ENCODE measurements at places on chromosomes 5 and 9.

GRCh38 chr5:66960369-66961137 is 236.0 kb downstream of the CD180 start:
- peak; percentile 47 for DNase-seq

DNA sequence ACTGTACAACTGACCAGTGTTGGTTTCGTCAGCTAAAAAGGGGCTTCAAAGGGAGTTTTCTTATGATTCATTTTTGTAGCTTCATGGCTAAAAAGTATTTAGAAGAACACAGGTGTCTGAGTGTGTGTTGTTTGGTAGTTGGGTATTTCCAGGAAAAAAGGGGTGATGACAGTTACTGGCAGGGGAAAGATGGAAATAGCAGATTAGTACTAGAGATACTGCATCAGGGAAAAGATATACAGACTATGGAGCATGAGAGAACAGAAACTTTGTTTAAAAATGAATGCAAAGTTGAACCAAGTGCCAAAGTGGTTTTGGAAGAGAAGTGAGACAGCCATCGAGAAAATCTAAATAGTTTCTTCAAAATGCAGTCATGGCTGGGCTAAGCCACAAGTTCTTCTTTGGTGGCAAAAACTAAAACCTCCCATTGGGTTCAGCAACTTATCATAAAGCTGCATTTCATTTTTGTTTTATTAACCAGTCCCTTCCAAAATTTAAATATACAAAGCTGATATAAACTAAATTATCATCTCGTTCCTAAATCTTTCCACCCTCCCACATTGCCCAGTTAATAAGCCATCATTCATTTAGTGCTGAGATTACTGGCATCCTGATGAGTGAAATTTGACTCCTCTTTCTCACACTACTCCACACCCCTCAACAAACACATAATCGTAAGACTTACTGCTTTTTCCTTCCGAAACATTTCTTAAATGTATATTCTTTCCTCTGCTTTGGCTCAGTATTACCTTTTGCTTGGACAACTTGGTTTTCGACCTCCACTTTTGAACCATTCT is 33.5 kb downstream of the ELL2 start:
- DNase-seq, result no peak

DNA sequence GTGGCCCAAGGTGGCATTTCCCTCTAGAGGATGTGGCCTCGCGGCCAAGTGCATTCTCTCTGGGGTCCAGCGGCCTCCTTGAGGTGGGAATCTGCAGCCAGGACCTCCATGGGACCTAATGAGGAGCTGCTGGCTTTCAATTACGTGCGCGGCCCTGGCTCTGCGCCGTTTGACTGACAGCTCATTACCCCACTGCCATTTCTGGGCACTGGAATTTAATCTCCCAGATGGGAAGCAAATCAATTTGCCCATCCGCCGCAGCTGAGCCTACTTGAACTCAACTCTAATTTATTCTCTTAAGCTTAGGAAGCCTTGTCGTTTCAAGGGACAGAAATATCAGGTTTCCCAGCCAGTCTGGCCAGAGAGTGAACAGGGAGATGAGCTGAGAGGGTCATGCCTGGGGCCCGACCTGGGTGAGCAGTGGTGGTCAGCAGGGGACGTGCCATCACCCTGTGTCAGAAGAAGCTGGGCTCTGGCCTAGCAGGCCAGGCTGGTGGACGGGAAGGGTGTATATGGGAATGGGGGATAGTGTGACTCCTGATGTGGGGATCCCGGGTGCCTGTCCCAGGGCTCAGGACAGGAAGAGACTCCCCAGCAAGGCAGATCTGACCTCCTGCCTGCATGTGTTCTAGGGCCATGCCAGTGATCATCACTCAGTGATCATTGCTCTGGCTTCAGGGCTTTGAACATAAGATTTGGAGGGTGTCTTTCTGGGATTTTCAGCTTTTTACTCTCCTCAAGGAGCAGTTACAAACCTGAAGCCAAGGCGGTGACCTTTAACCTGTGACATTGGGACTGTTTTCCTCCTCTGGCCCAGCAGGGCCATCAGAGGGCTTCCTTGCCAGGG is 69.7 kb downstream of the MACROH2A1 start:
- no peak for DNase-seq

DNA sequence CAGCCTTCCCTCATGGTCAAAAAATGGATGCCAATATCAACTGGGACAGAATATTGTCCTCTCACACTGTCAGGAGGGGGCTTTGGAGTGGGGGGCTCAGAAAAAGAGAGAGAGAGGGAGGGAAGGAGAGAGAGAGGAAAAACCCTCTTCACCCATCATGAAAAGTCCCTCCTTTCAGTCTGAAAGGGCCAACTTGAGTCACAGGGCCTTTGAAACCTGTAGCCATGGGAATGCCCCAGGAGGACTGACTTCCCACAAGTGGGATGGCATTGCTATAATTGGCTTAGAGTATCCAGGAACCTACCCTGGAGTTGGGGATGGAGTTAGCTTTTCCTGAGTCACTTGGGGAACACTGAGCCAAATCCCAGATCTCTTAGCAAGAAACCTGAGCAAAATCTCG is 41.2 kb downstream of the DNAJC21 start:
- no peak for DNase-seq

DNA sequence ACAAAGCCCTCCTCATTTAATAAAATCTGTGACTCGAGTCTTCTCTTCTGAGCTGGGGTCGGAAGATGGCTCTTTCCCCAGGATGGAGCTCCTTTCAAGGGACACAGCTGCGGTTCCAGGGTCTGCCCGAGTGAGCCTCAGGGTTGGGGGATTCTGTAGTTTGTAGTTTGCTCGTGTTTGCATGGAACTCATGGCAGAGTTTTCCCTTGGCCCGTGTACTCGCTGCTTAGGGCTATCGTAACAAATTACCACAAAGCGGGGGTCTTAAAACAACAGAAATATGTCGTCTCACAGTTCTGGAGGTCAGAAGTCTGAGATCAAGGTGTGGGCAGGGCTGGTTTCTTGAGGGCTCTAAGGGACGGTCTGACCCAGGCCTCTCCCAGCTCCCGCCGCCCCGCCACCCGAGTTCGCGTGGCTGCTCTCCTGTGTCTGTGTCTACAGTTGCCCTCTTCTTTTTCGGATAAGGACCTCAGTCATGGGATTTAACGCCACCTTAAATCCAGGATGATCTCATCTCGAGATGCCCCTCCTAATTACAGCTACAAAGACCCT is 13.9 kb upstream of the LPCAT1 start:
- no peak for DNase-seq

DNA sequence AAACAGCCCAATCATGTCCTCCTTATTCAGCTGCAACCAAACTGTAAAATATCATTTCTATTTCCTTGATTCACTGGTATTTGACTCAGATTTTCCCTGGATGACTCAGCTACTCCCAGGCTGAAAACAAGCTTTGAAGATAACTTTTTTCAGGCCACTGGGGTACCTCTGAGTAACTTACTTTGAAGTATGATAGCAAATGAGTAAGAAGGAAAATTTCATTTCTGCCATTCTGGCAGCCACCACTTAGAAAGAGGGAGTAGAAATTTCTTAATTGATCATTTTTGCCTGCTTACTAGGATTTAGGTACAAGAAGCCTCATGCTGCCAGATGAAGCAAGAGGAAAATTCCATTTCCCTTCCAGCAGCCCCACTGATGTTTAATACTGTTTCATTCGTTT is 247.4 kb downstream of the PRELID2 start:
- DNase-seq, result peak; percentile 97

GRCh38 chr9:14219850-14220249 is 94.1 kb downstream of the NFIB start:
- DNase-seq, result no peak

DNA sequence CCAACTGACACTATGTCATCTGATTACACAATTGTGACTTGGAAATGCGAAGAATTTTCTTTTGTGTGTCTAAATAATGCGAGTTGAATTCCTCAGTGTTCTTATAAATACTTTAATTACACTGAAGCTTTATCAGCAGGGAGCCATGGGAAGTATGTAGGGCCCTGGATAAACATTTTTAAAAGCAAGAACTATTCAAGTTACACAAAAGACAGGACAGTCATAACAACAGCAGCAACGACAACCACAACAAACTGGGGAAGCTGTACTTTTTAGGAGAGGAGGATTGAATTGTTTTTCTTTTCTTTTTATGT is 250.3 kb upstream of the ZNF608 start:
- DNase-seq, result peak; percentile 78

DNA sequence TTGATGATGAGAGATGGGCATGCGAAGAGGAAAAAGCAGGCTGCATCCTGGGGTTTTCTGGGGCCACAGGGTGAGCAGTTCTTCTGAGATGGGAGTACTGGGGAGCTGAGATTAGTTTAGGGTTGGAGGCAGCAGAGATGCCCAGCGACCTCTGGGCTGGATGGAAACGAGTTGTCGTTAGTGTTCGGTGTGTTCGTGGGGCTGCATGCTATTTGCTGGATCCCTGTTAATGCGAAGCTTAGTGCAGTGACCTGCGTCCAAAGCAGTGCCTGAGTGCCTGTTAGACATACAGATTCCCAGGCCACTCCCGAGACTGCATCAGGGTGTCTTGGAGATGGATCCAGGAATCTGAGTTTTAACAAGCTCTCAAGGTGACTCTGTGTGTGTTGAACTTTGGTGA is 201.3 kb downstream of the CACNA1B start:
- no peak for DNase-seq

DNA sequence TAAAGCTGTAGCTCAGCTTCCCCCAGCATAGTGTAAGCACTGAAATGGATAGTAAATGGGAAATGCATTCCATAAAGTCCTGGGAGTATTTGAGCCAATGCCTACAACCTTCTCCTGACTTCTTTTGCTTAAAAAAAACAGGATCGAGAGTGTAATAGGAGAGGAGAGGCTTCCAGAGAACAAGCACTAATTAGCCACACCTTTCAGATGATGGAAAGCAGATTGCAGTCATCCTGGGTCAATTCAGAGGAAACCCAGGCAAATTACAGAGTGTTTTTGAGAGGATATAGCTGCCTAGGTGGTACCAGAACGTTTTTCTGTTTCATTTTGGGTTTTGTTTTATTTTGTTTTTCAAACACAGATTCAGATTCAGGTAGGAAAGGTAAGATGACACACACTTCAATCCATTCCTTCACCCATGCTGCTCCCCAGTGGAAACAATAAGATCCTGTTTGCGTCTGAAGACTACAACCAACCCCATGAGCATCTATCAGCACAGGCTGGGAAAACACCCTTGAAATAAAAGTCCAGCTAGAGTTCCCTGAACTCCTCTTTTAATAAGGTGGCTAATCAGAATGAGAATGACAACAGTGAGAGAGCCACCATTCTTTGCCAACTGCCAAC is 95.6 kb downstream of the RFK start:
- DNase-seq, result no peak

DNA sequence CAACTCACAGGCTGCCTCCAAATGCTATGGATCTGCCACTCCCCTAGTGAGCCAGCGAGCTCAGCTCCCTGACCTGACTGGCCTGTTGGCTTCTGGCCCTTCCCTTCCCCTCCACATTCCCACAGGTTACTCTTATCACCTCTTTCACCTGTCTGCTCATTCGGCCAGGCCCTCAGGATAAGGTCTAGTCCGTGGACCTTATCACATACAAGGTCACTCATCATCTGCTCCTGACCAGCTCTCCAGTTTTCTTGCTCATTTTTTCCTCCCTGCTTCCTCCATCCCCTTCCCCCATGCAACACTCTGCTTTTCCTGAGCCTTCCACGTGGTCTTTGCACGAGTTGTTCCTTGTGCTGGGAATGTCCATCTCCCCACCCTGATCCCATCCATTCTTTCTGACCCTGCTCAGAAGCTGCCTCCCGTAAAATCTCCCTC is 25.9 kb upstream of the NDST1 start:
- DNase-seq, result no peak

DNA sequence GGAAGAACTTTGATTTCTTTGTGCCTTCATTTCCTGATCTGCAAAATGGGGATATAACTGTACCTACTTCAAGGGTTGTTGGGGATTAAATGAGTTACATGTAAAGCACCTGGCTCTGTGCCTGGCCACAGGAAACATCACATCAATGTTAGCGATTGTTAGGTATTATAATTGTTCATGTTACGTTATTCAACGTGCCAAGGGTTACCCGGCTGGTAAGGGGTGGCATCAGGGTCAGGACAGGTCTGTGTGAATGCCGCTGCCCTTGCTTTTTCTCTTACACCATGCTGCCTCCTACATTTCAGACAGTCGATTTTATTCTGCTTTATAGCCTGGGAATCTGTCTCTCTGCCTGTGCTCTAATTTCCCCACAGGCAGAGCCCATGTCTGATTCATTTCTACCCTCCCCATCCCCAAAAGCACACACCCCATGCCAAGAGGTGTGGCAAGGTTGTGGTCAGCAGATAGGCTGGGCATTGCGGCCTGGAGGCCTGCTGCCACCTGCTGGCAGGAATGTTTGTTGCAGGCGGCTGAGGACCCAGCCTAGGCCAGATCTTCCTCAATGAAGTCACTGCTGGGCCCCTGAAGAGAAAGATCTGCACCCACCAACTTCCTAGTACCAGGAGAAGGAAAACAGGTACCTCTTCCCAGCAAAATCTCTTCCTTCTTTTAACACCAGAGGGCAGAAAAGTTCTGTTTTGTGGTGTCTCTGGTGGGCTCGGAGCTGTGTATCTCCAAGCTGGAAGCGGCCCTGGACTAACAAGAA is 5.3 kb downstream of the ANKS6 start:
- peak; percentile 95 for DNase-seq

GRCh38 chr5:175718401-175719108 is 60.7 kb downstream of the HRH2 start:
- DNase-seq, result peak; percentile 21

GRCh38 chr5:170614065-170614490 is 110.3 kb downstream of the KCNIP1 start:
- no peak for DNase-seq

DNA sequence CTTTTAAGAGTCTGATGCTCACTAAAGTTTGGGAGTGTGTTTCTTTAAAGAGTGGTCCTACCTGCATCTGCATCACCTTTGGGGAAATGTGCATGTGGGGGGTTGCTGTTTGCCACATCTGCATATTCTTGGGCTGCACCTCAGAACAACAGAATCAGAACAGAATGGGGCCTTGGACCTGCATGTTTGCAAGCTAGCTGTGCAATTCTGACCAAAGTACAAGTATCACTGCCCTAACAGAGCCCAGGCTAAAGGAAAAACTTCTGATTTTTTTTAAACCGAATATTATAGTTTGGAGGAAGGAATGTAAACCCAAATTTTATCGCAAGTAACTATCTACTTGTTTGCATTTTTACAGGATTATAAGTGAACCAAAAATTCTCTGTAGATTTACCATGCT is 34.2 kb upstream of the PRLR start:
- no peak for DNase-seq

- DNase-seq, result peak; percentile 22
These were observed 108.7 kb downstream of the MAST4 start for GRCh38 chr5:66704790-66705425.

GRCh38 chr9:120936011-120936763 is 9.6 kb upstream of the TRAF1 start:
- peak; percentile 94 for DNase-seq

DNA sequence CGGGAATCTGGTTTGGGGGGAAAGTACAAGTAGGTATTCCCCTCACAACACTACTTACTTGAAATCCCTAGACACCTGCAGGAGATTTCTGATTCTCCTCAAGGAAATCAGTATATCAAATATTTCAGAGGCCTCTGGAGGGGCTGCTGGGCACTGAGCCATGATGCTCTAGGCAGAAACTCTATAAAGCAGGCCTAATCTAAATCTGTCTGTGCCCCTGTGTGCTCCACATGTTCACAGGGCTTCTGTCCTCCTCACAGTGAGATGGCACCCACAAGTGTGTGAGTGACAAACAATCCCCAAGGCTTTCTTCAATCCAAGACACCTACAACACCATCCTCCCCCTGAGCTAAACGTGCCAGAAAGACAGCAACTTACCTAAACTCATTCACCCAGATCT is 39.0 kb downstream of the NIPSNAP3B start:
- no peak for DNase-seq
